ENCODE measurements at places on chromosomes 5 and 9.

DNA sequence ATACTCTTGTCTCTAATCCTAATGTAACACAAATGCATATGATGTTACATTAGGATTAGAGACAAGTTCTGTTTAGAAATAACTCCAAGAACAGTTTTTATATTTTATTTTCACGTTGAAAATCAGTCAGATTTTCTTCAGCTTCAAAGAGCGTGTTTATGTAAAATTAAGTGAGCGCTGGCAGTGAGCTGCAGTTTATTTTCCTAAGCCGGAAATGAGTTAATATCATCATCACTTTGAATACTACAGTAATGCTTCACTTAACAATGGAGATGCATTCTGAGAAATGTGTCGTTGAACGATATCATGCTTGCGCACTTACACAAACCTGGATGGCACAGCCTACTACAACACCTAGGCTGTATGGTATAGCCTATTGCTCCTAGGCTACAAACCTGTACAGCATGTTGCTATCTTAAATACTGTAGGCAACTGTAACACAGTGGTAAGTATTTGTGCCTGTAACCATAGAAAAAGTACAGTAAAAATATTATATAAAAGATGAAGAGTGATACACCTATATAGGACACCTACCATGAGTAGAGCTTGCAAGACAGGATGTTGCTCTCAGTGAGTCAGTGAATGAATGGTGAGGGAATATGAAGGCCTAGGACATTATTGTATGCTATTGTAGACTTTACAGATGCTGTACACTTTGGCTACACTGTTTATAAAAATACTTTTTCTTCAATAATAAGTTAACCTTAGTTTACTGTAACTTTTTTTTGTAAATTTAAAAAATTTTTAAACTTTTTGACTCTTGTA lies 65.9 kb upstream of the C5orf46 start:
- no peak for DNase-seq

DNA sequence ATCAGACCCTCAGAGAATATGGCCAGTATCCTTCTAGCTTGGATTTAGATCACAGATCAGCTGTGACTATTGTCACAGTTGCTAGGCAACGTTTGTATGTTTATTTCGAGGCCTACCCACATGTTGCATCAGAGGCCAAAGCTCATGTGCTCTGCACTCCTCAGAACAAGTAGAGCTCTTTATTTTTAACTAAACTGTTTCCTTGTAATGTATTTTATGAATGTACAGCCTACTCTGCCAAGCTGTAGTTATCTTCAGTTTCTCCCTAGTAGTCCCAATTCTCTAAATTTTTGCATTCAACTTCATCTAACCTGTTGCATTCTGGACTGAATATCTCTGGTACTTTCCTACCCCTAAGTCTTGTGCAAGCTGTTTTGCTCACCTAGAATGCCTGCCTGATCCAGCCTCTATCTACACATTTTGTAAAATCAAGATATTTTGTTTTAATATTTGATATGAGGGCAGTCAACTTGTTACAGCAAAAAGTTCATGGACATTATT lies 52.8 kb downstream of the CAST start:
- no peak for DNase-seq

DNA sequence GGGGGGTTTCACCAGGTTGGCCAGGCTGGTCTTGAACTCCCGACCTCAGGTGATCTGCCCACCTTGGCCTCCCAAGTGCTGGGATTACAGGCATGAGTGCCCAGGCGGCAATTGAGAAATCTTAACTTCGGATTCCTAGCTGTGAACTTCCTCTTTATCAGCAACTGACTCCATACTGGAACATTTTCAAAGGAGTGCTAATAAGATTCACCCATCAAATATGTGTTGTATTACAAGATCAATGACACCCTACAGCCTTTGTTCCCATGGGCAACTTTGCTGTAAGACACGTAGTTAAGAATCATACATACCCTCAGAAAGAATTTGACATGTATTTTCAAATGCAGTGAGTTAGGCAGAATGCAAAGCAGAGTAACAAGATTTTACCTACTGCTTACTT lies 23.1 kb upstream of the ACOT12 start:
- no peak for DNase-seq

DNA sequence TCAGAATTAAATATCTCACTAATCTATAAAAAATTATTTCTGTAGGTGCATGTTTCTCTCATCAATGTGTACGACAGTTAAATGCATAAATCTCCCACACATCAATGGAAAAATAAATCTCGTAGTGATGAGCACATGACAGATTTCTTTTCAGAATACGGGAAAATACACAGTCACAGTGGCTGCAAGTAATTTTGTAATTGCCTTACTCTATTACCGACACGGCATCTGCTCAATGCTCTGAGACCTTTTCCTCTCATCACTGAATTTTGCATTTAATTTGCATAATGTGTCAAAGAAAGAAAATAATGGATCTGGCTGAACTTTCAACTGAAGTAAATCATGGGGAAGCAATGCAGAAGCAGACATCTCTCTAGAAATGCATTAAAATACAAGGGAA lies 37.2 kb downstream of the PDE4D start:
- DNase-seq: no peak

GRCh38 chr9:131273856-131274673 lies 2.2 kb downstream of the FAM78A start:
- DNase-seq: no peak
